ENCODE measurements at places on chromosomes 1 and 21.
A peak's percentile ranks its signal among the peaks of the same experiment; 100 is the strongest.

GRCh38 chr1:72693376-72693775 is 411.0 kb upstream of the NEGR1 start:
- no peak for DNase-seq

DNA sequence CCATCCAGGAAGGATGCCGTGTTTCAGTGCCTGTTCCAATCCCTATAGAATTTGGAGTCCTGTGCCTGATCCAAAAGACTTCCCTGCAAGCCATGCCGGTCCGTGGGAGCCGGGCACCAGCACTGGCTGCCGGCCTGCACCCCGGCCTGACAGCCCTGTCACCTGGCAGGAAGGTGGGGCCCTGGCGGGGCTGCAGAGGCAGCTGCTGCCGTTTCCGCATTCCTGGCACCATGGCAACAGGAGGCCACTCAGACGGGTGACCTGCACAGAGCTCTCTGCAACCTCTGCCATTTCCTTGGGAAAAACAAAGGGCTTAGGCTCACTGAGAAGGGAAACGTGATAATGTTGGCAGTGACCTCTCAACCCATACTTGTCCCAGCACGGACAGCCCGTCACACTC is 63.2 kb upstream of the TMEM51 start:
- no peak for DNase-seq

DNA sequence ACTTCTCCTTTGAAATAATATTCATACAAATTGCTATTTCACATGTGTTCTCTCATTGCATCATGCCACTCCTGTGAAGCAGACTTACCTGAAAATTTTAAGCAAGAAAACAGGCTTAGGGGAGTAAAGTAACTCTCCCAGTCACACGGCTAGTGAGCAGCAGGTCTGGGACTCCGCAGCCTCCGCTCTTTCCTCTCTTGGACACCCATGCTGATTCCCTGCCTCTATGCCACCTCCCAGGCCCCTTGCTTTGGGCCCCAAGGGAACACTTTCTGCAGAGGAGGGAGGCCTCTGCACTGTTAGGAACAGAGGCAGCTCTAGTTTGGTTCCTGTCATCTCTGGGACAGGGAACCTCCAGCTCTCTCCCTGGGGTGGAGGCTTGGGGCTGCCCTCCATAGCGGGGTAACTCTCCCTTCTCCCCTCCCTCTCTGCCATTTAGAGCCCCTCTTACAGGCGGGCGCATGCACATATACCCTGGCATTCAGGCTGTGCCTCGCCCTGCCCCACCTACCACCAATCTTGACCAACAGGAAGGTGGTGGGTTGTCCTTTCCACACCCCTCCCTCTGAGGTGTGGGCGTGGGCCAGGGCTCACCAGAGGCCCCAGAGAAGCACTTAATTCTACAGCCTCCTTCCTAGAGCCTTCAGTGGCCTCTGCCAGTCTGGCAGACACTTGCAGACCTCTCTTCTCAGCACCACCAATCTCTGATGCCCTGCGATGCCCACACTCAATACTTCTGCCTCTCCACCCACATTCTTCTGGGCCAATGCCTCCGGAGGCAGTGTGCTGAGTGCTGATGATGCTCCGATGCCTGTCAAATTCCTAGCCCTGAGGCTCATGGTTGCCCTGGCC is at the start of gene RXFP4:
TSS of gene RXFP4 (plus strand) at position 646 of the 852 bp plus-strand sequence. CDS start at position 718, 72 bp downstream.
- no peak for DNase-seq

DNA sequence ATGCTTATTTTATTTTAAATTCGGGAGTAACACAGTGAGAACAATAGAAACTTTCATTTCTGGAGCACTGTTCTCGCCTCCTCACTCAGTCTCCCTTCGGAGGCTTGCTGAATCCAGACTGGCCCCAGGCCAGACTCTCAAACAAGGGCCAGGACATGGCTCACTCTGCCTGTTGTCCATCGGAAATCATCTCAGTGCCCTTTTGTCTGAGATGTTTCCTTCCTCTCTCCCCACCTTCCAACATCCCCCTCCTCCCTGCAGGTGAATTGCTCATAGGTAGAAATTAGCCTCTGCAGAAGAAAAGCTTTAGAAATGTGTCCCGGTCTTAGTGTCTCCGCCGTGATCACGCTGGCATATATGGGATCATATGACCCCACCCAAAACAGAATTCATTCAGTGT is 55.2 kb downstream of the ERG start:
- no peak for DNase-seq

- peak; percentile 56 for DNase-seq
Observed at GRCh38 chr1:37476460-37477197, 2.2 kb downstream of the ZC3H12A start.

- DNase-seq, result no peak
Observed at GRCh38 chr1:223776075-223776814, 63.9 kb downstream of the CAPN2 start.

DNA sequence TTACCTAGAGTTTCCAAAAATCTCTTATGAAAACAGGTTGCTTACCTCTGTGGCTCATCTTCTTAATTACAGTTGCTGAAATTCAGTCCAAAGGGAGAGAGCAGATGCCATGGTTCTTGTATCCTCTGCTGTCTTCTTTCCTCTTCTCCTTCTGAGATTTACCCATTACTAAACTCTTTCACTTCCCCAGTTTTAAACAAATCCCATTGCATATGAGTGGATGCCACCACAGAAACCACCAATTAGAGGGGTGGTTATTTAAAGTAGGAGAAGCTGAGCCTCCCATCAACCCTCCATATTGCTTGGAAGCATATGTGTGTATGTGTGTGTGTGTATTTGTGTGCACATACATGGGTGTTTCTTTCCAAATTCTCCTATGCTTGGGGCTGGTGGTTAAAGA is 128.5 kb upstream of the KCNK1 start:
- DNase-seq, result no peak

DNA sequence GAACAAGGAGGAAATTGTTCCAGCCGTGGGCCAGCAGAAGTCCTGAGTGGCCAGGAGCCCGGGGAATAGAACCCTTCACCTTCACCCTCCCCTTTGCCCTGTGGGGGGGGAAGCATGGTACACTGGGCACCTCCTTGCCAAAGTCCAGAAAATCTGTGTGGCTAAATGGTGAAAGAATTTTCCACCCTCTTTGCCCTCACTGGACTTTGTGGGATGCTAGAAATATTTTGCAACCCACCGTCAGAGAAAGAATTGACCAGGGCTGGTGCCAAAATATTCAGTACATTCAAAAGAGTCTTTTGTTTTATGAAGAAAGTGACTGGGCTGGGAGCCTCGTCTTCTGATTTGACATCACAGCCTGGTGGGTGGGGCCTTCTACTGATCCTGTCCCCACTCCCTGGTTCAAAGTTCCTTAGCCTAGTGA is 14.6 kb downstream of the NFASC start:
- DNase-seq, result peak; percentile 53

- DNase-seq, result no peak
Observed at GRCh38 chr1:198929111-198929604, 290.3 kb downstream of the PTPRC start.

- DNase-seq, result no peak
Observed at GRCh38 chr1:230382001-230382491, 44.1 kb downstream of the PGBD5 start.

- peak; percentile 92 for DNase-seq
Observed at GRCh38 chr1:29202584-29203340, 21.1 kb upstream of the SRSF4 start.

DNA sequence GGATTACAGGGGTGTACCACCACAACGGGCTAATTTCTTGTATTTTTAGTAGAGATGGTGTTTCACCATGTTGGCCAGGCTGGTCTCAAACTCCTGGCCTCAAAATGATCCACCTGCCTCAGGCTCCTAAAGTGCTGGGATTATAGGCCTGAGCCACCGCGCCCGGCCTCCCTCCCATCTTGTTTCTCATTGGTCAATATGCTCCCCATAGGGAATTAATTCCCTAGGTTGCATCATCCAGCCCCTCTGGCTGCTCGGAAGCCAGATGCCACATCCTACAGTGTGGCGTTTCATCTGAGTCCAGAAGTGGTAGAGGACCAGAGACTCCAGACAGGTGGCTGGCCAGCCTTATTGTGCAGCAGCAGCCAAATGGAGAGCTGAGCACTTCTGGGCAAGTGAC is 11.5 kb upstream of the VASH2 start:
- no peak for DNase-seq

DNA sequence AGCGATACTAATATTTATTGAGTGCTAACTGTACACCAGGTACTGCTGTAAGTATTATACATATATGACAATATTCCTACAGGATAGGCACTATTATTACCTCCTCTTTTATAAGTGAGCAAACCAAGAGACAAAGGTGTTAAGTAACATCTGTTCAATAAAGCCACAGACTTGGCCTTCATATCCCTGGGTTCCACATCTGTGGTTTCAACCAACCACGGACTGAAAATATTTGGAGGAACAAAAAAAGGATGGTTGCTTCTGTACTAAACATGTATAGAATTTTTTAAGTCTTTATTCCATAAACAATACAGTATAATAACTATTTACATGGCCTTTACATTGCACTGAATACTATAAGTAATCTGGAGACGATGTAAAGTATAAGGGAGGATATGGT is 95.1 kb downstream of the RERE start:
- DNase-seq, result no peak

- no peak for DNase-seq
Observed at GRCh38 chr1:228083871-228084278, 1.4 kb downstream of the ARF1 start.

- DNase-seq, result no peak
Observed at GRCh38 chr1:79193211-79194079, 186.9 kb upstream of the ADGRL4 start.

GRCh38 chr1:185694081-185694480 is 40.1 kb upstream of the HMCN1 start:
- DNase-seq, result no peak

DNA sequence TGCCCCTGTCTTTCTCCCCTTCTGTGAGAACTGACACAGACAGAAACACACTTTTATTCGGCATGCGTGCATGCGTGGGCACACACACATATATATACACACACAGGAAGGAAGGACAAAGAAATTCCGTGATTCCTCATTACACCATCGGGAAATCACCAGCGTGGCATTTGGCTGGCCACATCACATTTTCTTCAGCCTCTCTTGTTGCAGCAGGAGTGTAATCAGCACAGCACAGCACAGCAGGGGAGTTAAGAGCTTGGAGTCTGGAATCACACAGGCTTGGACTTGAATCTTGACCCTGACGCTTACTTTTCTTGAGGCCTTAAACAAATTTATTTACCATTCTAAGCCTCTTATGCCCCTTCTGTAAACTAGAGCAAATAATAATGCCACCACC is 45.3 kb upstream of the EPHA8 start:
- no peak for DNase-seq

DNA sequence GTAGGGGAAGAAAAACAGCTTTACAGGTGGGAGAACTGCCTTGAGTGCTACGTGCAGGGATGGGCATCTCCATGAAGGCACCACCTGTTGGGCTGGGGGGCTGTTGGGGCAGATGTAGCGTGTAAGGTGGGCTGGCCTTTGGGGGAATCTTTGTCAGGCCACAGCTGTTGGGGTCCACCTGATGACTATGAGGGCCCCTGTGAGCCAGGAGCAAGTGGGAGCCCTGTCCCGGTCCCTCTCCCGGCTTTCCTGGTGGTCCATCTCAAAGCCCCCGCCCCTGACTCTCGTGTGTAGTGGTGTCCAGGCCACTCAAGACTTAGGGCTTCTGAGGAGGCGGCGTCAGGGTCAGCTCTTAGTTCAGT is 13.5 kb downstream of the SLC37A1 start:
- no peak for DNase-seq

- DNase-seq, result no peak
Observed at GRCh38 chr21:34617753-34618339, 2.9 kb upstream of the RCAN1 start.

- DNase-seq, result no peak
Observed at GRCh38 chr1:38657207-38657840, 202.2 kb downstream of the RRAGC start.

GRCh38 chr1:10989095-10989494 is 23.4 kb upstream of the TARDBP start:
- no peak for DNase-seq

GRCh38 chr1:52343979-52344378 is 22.0 kb downstream of the CC2D1B start:
- no peak for DNase-seq

DNA sequence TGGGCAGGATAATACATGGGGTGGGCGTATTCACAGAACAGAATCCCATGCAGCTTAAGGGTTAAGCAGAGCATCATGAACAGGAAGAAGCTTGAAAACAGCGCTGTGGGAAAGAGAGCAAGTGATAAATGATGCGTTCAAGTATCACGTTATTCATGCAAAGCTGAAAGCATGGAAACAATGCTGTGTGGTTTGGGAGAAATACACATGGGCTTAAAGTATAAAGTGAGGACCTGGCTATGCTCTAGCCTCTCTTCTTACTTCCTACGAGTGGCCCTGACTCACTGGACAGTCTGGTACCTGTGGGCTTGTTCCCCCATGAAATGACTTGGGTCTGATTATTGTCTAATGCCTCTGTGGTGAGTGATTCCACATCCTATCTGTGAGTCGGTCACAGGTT is 25.7 kb downstream of the TMPRSS2 start:
- no peak for DNase-seq

GRCh38 chr1:89512996-89513720 is 11.5 kb upstream of the LRRC8B start:
- no peak for DNase-seq

GRCh38 chr1:170274131-170274501 is 128.4 kb downstream of the NTMT2 start:
- DNase-seq, result no peak

DNA sequence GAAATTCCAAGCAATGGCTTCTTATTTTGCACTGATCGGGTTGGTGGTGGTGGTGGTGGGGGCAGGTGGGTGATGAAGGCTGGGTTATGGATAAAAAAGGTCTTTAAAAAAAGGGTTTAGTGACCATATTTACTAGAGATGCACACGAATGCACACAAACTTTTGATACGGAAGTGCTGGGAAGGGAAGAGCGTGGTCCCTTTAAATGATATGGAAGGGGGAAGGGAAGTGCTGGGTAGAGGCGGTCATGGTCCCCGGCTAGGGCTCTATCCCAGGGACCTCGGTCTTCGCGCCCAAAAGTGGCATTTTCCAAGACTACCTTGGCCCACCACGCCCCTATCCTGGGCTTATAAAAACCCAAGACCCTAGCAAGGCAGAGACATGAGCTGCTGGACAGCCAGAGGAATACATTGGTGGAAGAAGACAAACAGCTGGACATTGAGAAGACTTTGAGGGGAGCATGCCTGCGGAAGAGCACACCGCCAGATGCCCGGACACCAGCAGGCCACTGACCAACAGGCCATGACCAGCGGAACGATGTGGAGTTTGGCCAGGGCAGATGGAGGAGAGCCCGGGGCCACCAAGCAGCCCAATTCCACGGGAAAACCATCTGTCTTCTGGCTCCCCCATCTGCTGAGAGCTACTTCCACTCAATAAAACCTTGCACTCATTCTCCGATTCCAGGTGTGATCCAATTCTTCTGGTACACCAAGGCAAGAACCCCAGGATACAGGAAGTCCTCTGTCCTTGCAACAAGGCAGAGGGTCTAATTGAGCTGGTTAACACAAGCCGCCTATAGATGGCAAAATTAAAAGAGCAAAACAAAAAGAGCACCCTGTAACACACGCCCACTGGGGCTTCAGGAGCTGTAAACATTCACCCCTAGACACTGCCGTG is 1720.2 kb downstream of the MRPL39 start:
- DNase-seq, result no peak

- no peak for DNase-seq
Observed at GRCh38 chr21:42362700-42363099, 3.6 kb downstream of the TFF1 start.

GRCh38 chr1:60866917-60867531 is 215.3 kb upstream of the NFIA start:
- no peak for DNase-seq

GRCh38 chr1:34050709-34051485 is 114.1 kb downstream of the CSMD2 start:
- no peak for DNase-seq

- no peak for DNase-seq
Observed at GRCh38 chr1:200301152-200301551, 108.7 kb downstream of the ZNF281 start.

- DNase-seq, result no peak
Observed at GRCh38 chr1:27935721-27936120, 921 bp downstream of the SMPDL3B start.

Measured in left ventricle myocardium inferior (tissue), 1 donor.